Heart right ventricle (tissue), 16 donors: ENCODE measurements at places on chromosomes 7 and 10.

DNA sequence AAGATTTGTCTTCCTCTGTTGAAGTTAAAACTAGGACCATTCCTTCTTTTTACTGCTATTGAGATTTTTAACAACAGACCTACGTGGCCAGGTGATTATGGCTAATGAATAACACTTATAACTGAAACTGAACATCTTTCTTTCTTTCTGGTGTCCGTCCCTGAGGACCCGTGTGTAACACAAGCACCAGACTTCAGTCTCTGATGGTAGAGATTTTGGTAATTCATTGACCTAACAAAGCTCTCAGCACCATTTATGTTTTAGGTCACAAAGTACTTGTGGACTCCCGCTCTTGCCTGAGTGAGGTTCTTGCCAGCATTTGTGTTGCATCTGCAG lies 40.4 kb upstream of the TMEM229A start:
- no peak for DNase-seq

DNA sequence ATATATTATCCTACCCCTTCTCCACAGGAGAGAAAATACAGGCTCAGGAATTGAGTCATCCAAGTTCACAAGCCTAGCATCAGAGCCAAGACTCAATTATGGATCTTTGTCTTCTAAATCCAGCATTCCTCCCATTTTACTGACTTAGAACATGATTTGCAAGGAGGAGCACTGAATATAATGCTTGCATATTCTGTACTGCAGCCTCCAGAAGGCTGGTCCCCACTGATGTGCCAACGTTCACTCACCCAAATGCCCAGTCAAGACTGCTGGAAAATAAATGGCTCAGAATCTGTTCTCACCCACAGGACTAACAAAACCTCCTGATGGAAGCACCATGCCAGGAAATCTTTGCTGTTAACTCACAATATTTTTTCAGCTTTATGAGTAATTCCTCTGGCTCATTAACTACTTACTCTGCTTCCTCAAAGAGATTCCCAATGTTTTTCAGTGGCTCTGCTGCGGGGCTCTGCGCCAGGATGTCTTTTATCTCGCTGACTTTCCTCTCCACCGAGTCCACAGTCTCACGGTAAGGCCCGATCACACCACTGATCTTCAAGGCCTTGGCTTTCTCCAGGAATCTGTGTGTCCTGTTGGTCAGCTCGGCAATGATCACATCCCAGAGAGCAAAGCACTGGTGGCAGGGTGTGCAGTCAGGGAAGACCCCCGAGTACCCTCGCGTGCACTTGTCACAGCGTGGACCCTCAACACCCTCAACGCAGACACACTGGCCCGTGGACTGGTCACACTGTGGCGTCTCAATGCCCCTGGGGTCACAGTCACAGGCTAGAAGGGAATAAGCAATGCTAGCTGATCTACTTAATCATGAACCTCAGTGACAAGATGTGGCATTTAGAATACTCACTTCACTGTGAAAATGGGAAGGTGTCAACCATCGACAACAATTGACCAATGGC lies 48.8 kb downstream of the DLD start:
- DNase-seq = peak; percentile 63

- DNase-seq = peak; percentile 36
These were observed 2.8 kb downstream of the ASIC3 start for GRCh38 chr7:151051108-151051507.

DNA sequence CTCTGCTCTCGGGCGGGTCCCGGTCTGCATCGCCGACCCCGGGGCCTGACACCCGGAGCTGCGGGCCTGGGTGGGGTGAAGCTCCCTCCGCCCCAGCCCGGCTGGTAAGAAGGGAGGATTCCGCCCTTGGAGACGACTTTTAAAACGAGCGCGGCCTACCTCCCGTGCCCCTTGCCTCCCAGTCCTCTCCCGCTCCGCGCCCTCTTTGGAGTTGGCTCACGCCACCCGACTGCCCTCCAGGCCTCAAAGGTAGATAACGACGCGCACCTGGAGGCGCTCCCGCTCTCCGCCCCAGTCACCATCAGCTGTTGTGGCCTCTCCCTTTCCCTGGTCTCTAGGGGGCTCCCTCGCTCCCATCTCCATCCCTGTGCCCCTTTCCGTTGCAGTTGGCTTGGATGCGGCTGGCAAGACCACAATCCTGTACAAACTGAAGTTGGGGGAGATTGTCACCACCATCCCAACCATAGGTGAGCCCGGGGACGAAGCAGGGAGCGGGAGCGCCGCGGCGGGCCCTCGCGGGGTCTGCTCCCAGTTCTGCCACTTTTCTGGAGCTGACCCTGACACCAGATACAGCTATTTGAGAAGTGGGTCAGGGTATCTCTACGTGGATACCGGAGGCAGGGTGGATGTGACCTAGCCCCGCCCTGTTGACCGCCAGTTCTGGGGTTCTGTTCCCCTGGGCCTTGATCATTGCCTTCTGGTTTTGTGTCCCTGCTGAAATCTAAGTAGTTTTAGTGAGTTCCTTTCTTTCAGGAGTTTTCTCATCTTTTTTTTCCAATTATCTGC lies 679 bp downstream of the ARF5 start:
- DNase-seq = peak; percentile 45

DNA sequence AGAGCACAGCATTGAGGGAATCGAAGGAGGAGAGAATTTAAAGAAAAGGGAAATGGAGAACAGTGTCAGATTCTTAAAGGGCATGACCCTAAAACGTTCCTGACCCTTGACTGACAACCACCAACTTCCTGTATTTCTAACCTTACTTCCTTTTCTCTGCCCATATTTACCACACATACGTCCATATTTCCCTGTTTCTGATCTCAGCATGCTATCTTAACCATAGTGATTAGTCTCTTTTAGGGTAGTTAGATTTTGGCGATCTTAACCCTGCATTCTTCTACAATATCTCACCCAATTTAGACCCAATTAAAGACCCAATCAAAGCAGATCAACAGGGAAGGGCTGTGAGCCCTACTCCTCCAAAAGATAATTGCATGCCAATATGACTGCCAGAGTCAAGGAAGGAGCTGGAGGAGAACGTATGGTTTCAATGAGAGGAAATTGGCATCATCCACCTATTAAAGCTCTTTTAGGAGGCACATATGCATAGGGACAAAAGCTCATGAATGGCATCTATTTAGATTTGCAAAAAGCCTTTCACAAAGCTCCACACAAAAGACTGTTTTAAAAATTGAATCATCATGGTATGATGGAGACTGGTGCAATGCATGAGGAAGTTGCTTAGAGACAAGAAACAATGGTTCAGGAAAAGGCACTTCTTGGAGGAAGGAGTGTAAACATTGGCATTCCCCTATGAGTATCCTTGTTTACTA lies 49.0 kb upstream of the ARHGAP12 start:
- DNase-seq = no peak

GRCh38 chr7:155685791-155686160 lies 41.3 kb downstream of the RBM33 start:
- DNase-seq = no peak

GRCh38 chr7:44063547-44063893 lies 1.8 kb downstream of the PGAM2 start:
- DNase-seq = no peak

- no peak for DNase-seq
These were observed 8.5 kb upstream of the NFE2L3 start for GRCh38 chr7:26143298-26144048.

GRCh38 chr10:35611750-35612149 lies 6.6 kb downstream of the GJD4 start:
- DNase-seq = no peak

GRCh38 chr7:16730937-16731336 lies 22.6 kb upstream of the TSPAN13 start:
- no peak for DNase-seq

DNA sequence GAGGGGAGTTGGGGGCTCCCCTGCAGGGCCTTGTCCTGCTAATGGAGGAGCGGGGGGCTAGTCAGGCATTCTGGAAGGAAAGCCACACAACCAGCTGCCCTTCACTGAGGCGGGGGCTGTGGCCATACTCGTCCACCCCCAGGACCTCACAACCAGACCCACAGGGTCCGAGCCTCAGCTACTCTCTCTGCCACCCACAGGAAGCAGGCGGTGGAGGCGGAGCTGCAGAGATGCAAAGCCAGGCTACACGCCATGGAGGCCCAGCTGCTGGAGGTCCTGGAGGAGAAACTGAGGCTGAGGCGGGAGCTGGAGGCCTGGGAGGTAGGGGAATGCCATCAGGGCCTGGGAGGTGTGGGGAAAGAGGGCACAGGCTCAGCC lies 3.1 kb downstream of the ABHD11 start:
- no peak for DNase-seq

DNA sequence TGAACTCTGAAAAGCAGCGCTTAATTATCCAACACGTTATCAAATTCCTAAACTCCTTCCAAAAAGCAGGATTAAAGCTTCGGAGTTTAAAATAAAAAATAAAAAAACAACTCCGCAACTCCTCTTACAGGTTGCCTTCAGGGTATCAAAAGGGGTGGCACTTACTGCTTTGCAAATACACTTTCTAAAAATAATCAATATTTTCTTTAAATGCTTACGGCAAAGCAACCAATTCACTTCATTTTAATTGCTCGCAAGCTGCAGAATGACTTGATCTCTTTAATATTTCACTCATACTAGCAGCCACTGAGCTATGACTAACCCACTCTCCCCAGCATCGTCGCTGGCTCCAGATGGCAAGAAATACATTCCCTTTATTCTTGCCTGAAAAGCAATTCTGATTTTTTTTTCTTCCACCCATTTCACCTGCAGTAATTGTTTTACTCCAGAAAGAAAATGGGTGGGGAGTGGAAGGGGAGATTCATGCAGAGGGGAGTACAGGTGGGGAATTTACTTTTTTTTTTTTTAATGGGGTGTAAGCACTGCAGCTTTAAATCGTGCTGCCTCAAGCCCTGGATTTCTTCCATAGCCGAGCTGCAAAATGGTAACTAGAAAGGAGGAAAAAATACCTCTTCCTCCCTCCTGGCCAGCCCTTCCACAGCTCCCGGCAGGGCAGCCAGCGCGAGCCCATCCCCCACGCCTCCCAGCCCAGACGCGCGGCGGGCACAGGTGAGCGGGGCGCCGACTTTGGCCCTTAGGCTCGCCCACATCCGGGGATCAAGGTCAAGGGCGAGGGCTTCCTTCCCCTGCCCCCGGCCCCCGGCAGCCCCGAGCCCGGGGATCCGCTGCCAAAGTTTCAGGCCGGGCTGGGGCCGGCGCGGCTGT lies 54.2 kb upstream of the FHIP2A start:
- peak; percentile 48 for DNase-seq

DNA sequence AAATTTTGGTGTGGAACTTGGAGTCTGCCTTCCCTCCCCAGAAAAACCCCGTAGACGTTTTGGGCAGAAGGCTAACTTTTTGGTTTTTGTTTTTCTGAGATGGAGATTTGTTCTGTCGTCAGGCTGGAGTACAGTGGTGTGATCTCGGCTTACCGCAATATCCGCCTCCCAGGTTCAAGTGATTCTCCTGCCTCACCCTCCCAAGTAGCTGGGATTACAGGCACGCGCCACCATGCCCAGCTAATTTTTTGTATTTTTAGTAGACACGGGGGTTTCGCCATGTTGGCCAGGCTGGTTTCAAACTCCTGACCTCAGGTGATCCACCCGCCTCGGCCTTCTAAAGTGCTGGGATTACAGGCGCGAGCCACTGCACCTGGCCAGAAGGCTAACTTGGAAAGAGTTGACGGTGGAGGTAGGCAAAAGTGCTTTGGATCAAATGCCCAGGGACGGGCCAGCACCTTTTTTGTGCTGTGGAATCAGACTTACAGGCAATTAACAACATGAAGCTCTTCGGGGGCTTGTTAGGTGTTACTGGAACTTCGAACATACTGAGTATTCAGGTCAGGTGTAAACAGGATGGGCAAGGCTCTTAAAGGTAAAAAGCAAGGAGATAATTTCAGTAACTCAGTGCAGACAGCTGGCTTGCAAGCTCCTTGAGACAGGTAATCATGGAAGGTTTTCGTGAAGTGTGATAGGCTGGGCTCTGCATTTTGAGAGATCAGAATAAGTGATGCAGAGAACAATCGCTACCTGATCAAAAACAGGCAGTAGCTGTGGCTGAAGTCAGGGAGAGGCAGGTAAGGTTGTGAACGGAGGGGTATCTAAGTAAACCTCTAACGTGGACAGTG lies 1.8 kb downstream of the PPP1R35 start:
- DNase-seq = no peak
